ENCODE measurements at places on chromosomes 4 and X.
A peak's percentile ranks its signal among the peaks of the same experiment; 100 is the strongest.

DNA sequence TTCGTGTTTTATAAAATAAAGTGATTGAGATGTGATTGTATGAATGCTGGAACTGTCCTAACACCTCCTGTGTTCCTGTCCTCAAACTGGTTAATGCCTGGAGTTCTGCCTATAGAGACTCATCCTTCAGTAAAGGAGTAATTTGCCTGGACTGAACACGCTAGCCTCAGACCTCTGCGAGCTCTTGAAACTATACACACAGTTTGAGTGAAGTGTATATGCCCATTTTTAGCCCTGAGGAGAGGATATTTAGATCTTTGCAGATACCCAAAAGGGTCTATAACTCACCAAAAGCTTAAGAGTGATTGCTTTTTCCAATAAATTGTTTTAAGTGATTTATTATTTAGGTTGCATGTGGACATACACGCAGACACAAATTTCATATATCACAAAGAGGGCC, 29.9 kb upstream of the STIM2 start:
- DNase-seq, result peak; percentile 55

- no peak for DNase-seq
Measured at GRCh38 chr4:179268791-179269190, 1826.6 kb upstream of the AGA start.

DNA sequence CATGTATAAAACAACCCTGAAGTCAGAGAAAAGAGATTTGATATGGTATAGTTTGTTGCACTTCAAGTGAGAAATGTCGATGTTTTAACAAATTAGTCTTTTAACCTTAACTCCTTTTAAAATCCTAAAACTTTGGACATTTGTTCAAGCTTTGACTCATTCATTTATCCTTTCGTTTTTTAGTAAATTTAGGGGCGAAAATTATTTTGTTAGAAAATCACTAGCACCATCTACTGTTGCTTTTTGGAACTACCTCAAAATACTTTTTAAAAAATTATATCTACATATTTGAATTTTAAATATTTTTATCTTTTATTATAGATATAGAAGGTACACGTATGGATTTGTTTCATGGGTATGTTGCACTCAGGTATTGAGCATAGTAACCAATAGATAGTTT, 165.1 kb upstream of the POF1B start:
- no peak for DNase-seq

DNA sequence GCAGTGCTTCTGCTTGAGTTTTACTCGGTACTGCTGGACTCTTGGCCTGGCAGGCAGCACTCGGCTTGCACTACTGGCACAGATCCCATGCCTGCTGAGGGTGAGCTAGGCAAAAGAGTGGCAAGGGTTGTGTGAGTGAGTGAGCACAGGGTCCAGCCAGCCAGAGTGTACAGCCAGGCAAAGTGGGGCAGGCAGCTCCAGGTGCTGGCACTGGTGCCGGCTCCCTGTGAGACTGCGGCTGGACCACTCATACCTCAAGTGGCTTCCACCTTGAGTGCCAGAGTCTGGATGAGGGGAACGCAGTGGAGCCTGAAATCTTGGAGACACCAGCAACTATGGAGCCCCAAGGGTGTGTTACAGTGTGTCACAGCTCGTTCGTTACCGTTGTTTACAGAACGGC, 1451.9 kb upstream of the AGA start:
- no peak for DNase-seq

DNA sequence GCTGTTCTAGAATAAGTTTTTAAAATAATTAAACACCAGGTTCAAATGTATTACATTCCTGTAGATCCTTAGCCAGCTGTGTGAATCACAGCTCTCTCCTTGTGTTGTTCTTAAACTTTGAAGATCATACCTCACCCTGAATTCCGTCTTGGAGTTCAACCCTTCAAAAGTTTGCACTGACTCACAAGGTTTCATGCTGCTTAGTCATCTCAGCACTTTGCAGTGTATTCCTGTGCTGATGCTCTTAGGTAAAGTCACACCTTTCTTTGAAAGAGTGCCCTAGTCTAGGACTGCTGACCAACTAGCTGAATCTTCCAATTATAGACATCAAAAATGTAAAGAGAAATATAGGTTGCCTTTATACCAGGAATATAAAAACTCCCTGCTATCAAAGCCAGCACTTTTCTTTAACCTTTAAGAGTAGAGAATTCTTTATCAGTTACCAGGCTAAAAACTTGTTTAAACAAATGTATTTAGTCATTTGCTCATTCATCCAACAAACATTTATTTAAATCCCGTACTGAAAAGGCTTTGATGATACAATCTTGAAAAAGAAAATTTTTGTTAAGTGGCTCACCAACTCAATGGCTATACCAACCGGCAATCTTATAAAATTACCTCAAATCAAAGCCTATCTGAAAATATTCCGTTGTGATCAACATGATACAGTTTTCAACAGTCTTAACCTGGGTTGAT, 169.7 kb downstream of the RAP1GDS1 start:
- no peak for DNase-seq
